ENCODE measurements at places on chromosomes 5 and 9. TPM values are rescaled to one million over a fixed set of nuclear protein-coding genes. Genes with fewer than 3 reads are reported as not detected.

FOXD4L5 gene
- 0.08 TPM for total RNA-seq

SPEF2 gene
- 6.0 TPM for total RNA-seq

STKLD1 gene
- 0.45 TPM for total RNA-seq

SLC27A6 gene
- 0.48 TPM for total RNA-seq

ADAMTS19 gene
- total RNA-seq, result 0.80 TPM

WNT8A gene
- not detected for total RNA-seq

LCN6 gene
- total RNA-seq, result 1.2 TPM

RIOK2 gene
- 24.9 TPM for total RNA-seq

SLC34A3 gene
- not detected for total RNA-seq

CEL gene
- 0.61 TPM for total RNA-seq

FRMPD1 gene
- total RNA-seq, result 0.35 TPM

F2RL2 gene
- total RNA-seq, result 1.4 TPM

NEUROG1 gene
- not detected for total RNA-seq

MARCOL gene
- total RNA-seq, result 0.27 TPM

SH3TC2 gene
- 0.66 TPM for total RNA-seq

MEGF9 gene
- 7.2 TPM for total RNA-seq

LPCAT1 gene
- total RNA-seq, result 27.3 TPM

PLPP7 gene
- total RNA-seq, result 1.1 TPM

SERF1B gene
- 37.9 TPM for total RNA-seq

SH3PXD2B gene
- total RNA-seq, result 12.2 TPM

FAF2 gene
- total RNA-seq, result 36.0 TPM

C9orf50 gene
- total RNA-seq, result not detected

NR5A1 gene
- 0.82 TPM for total RNA-seq

SHOC1 gene
- total RNA-seq, result not detected

SECISBP2 gene
- total RNA-seq, result 42.2 TPM

SLC25A2 gene
- total RNA-seq, result 1.1 TPM

ZFP2 gene
- total RNA-seq, result 1.0 TPM

FCHSD1 gene
- 15.4 TPM for total RNA-seq

TICAM2 gene
- 2.4 TPM for total RNA-seq

PCDHGA3 gene
- 0.21 TPM for total RNA-seq

RORB gene
- total RNA-seq, result 0.13 TPM

LRRC70 gene
- total RNA-seq, result 1.0 TPM

FCN2 gene
- total RNA-seq, result not detected

GARIN3 gene
- not detected for total RNA-seq

FOXI1 gene
- total RNA-seq, result not detected

OXCT1 gene
- 31.3 TPM for total RNA-seq

GDF9 gene
- 0.69 TPM for total RNA-seq

SV2C gene
- 0.35 TPM for total RNA-seq

AP3S1 gene
- total RNA-seq, result 105 TPM

CDKN2B-AS1 gene
- total RNA-seq, result 39.7 TPM

PPP3R2 gene
- total RNA-seq, result not detected

LHX3 gene
- not detected for total RNA-seq

AK8 gene
- 0.16 TPM for total RNA-seq

KCNN2 gene
- total RNA-seq, result 0.69 TPM

SEMA4D gene
- total RNA-seq, result 14.7 TPM

TMEM252 gene
- total RNA-seq, result not detected

COMMD10 gene
- 24.8 TPM for total RNA-seq

MYMK gene
- not detected for total RNA-seq

CRAT gene
- total RNA-seq, result 62.3 TPM
